ENCODE measurements at places on chromosomes 2 and 18.

- DNase-seq, result no peak
These were observed at the start of gene CRYBA2 for GRCh38 chr2:218993345-218994315. Gene CRYBA2 (minus strand): TSS chr2:218993422. CDS start chr2:218993176, 246 bp downstream.

GRCh38 chr18:32446780-32447179 is 23.9 kb downstream of the GAREM1 start:
- no peak for DNase-seq

- DNase-seq, result no peak
These were observed 18.6 kb downstream of the CYP27C1 start for GRCh38 chr2:127201452-127201851.

DNA sequence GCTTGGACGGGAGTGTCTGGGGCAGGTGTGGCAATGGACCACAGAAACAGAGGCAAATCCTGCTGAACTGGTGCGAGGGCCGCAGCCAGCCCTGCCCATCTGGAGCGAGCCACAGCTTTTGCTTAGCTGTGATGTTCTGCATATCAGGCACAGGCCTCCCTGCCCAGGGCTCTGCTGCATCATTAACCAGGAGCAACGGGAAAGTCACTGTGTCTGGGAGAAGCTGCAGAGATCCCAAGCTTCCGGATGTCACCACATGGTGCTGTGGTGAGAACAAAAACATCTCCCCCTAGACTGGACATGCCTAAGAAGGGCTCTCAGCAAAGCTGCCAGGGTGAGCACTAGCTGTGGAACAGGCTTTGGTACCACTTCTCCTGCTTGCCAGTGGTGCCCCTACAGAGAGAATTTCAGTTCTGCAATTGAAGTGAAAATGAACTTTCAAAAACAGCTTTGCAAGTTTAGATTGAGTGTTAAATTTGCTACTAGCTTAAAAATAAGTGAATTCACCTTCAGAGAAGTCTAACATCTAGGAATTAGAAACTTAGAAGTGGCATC is 172.9 kb upstream of the MYT1L start:
- DNase-seq, result no peak

- DNase-seq, result no peak
These were observed 174.2 kb downstream of the PRPF40A start for GRCh38 chr2:152542995-152543481.

DNA sequence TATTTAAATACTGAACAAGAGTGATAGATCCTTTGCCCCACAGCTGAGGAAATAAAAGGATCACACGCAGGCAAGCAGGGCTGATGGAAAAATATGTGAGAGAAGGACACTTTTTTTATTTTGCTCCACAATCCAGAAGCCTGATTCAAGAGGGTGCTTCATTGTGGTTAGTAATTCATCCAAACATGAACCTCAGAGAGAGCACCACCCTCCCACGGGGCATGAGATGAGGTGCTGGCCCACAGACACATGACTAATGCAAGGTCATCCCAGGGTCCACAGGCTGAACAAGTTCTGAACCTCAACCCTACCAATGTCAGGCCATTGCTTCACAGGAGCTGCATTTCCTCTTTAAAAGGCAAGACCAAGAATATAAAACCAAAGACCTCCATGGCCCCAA is 239.6 kb downstream of the MREG start:
- DNase-seq, result no peak

- peak; percentile 24 for DNase-seq
These were observed 1.8 kb downstream of the FBXO48 start for GRCh38 chr2:68465081-68465916.

DNA sequence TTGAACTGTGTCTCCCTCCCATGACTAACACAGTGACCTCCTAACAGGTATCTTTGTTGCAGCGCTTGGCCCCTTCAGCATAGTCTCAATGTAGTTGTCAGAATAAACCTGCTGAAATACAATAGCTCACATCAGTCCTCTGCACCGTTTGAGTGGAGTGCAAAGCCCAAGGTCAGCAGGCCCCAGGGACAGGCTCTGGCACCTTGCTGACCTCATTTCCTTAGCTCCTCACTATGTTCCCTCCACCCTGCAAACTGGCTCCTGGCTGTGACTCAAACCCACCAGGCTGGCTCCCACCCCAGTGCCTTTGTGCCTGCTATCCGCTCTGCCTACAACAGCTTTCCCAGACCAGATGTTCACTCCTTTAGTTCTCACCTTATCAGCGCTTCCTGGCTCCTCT is 146.7 kb downstream of the LRATD1 start:
- no peak for DNase-seq

- DNase-seq, result peak; percentile 49
These were observed 95.5 kb downstream of the DYSF start for GRCh38 chr2:71548646-71549425.

DNA sequence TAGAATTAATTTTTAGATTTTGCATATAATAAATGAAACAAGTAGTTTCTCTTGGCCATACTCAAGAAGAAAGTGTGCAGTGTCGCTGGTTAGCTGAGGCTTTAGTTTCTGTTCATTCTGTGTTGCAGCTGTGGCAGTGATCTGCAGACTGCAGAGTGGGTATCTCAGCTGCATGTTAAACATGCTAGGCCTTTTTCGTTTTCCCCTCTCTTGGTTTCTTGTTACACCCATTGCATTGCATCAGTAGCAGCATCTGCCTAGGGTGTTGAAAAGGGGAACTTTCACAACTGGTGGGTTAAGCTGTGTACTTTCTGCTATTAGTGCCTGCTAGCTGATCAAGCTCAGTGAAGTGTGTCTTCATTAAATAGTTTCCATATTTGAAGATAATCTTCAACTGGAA is 51.3 kb downstream of the ACSL3 start:
- DNase-seq, result no peak

- no peak for DNase-seq
These were observed 1389.3 kb upstream of the ZEB2 start for GRCh38 chr2:145909175-145909755.

DNA sequence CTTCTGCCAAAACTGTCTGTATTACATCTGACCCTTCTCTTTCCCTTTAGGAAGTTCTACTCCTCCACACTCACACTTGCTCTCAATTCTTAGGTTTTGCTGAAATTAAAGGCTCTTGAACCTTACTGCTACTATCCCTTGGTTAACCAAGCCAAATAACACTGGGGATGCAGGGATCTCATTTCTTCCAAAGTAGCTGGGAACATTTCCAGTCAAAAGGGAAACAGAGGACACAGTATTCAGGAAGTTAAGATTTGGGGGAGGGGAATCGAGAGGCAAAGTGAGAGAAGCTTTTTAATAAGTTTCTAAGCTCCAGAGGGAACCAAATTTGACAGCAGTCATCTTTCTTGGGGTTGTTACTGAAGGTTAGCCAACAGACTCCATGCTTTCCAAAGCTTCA is 6.2 kb downstream of the SEPTIN2 start:
- DNase-seq, result no peak

DNA sequence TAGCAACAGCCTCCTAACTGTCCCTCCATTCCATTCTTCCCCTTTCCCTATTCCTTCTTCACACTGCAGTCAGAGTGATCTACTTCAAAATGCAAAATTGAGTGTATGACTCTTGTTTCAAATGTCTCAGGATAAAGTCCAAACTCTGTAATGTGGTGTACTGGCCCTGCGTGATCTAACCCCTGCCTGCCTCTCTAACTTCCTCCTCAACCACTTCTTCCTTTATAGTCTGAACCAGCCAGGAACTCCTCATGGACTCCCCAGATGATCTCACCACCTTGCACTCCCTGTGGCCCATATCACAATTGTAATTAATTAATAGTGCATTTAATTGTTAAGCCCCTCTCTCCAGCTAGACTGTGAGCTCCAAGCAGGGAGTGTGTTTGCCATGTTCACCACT is 3.1 kb upstream of the B3GNT2 start:
- no peak for DNase-seq

DNA sequence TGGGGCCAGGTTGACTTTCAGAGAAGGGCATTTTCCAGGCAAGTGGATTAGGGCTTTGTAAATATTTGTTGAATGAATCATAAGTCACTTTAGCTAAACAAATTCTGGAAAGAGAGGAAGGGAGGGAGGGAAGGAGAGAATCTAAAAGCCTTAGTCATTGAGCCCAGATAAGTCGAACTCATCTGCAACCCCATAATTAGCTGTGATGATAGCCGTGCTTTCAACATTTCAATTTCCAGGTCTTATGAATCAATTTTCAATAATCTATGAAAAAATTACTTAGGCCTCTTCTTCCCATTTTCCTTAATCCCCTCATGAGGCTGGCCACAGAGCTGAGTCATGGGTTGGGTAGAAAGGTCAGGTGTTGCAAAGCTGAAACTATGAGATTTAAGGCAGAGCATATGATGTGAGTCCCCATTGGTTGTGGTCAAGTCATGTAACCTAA is 111.9 kb upstream of the MAPRE2 start:
- no peak for DNase-seq

- DNase-seq, result no peak
These were observed 146.3 kb upstream of the CTAGE1 start for GRCh38 chr18:22564036-22564435.

GRCh38 chr2:240935103-240935876 is 29.2 kb downstream of the CROCC2 start:
- no peak for DNase-seq

- no peak for DNase-seq
These were observed 252.4 kb downstream of the FSIP2 start for GRCh38 chr2:185990861-185991525.

DNA sequence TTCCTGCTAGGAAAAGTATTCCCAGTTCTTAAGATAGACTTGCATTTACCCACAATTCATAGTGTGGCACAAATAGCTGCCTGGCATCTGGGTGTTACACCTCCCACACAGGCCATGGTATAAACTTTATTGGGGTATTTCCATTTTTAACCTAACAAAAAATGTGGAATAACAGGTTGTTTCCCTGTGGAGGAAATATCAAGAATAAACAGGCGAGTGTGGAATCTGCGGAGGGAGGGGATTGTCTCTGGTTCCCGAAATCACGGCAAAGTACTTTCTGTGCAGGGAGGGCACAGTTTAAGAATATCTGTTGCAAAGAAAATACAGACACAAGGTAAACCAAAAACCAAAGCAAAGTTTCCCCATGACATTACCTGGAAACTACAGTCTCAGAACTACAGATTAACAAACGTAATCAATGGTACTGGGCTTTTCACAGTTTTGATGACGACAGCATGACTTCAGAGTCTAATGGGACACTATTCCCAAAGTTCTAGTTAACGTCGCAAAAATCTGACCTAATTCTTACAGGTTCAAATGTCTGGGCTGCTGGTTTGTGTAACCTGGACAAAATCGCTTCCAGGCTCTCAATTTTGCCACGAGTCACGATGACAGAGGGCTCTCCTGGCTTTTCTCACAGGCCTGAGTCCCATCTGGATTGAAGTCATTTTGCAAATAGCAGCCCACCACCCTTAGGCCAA is 1.4 kb downstream of the STARD7 start:
- no peak for DNase-seq

GRCh38 chr18:51154431-51155063 is 42.9 kb downstream of the MEX3C start:
- no peak for DNase-seq

DNA sequence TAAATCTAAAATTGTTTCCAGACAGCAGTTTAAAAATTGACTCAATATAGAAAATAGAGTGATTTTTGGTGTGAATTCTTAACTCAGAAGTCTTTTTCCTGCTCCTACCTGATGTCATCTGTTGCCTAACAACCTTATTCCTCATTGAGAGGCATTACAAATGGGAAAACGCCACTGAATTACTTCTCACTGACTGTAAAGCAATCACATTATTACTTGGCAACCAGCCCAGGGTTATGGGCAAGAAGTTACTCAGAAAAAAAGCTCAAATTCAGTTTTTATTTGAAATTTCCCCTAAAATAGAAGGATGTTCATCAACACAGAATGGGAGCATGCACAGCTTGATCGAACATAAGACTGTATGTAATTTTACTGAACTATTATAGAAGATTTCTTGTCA is 201.8 kb upstream of the GULP1 start:
- DNase-seq, result no peak

DNA sequence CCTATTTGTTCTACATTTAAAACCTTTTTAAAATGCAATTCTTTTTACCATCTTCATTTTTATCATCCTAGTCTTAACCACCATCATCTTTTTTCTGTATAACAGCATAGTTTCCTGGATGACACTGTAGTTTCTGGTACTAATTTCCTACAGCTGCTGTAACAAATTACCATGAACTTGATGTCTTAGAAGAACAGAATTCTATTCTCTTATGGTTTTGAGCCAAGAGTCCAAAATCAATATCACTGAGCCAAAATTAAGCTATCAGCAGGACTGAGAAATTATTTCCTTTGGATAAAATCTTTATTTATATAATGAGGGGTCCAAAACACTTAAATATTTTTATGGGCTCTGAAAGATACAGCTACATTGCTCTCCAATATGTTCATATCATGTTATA is 539.3 kb downstream of the METTL4 start:
- no peak for DNase-seq

GRCh38 chr18:27762054-27762453 is 414.9 kb downstream of the CDH2 start:
- no peak for DNase-seq

DNA sequence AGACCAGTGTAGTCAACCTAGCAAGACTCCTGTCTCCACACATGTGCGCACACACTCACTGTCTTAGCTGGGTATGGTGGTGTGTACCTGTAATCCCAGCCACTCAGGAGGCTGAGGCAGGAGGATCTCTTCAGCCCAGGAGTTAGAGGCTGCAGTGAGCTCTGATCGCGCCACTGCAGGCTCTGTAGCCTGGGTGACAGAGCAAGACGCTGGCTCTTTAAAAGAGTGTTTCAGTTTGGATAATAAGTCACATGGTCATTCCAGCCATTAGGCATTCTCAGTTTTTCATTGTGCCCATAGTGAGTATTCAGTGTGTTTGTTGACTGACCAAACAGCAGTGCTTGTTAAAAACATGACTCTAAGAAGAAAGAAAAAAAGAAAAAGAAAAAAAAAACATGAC is 31.0 kb downstream of the RAB10 start:
- no peak for DNase-seq

- DNase-seq, result no peak
These were observed 45.2 kb upstream of the NYAP2 start for GRCh38 chr2:225354281-225354774.

DNA sequence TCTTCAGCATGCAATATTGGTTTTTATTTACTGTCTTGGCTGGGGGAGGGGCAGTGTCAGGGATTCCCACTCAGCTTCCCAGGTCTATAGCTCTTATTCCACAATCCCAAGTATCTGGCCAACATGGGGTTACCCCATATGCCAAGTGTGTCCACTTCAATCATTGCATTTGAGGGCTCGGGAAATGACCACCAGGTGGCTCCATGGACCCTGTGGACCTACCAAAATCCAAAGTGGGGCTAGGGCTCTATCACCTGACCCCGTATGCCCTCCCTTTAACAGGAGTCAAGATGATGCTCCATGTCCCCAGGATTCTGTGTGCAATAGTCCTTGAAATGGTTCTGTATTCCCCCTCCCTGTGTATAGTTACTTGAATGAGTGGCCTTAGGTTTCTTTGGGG is 12.1 kb upstream of the TRAF3IP1 start:
- no peak for DNase-seq

- no peak for DNase-seq
These were observed 33.7 kb upstream of the MBOAT2 start for GRCh38 chr2:9037166-9037565.
